ENCODE measurements at places on chromosomes 3 and 15.

GRCh38 chr15:95429345-95429744 is 901.2 kb upstream of the NR2F2 start:
- no peak for DNase-seq

- no peak for DNase-seq
Measured at GRCh38 chr3:124813541-124813940, 73.6 kb downstream of the ITGB5 start.

DNA sequence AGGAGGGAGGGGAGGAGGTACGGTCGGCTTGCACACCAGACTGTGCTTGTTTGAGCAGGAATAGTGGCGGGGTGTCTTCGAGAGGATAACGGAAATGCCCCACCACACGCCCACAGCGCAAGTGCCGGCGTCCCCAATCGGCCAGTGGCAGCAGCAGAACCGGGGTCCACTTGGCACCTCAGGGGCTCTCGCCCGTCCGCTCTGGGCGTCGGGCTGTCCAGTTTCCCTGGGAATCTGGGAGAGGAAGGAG is 53.7 kb downstream of the CCDC54 start:
- DNase-seq, result no peak

- DNase-seq, result no peak
Measured at GRCh38 chr15:63944681-63944955, 101.7 kb downstream of the DAPK2 start.

DNA sequence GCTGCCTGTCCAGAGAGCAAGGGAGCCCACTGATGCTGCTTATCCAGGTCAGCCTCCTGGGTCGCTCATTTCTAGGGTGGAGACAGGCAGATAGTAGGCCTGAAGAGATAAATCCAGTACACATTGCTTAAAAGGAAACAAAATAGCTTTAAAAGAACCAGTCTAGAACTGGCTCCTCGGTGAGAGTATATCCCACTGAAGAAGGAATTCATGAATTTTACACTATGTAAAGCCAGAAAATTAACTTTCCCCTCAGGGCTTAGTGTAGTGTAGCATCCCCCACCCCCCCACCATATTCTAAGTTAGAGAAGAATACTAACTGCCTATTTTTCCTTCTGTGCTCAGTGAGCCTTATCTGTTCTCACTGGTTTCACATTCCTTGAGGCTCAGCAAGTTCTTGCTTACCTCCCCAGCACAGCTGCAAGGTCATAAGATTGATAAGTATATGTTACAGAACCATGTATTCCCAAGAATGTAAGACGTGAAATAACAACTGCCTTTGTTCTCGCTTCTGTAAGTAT is 30.5 kb upstream of the NOX5 start:
- no peak for DNase-seq

DNA sequence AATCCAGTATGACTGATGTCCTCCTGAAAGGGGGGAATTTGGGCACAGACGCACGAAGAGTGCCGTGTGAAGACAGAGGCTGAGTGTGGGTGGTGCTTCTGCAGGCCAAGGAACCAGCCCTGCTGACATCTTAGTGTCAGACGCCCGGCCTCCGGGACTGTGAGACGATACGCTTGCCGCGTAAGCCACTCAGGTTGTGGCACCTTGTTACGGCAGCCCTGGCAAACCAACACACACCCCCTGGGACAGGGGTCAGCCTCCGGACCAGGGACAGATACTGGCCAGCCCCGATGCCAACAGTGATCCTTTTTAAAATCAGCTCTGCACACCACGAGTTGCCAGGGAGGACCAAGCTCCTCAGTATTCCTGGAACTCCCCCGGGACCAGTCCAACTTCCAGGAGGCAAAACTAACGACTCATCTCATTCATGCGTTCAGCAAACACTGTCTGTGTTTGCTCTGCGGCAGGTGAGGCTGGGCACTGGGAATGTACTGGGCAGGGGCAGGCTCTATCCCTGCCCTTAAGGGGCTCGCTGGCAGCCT is 21.2 kb upstream of the PIGZ start:
- DNase-seq, result no peak

GRCh38 chr15:70794596-70795310 is 31.4 kb upstream of the UACA start:
- no peak for DNase-seq

GRCh38 chr15:98907927-98908471 is 99.6 kb downstream of the PGPEP1L start:
- no peak for DNase-seq

DNA sequence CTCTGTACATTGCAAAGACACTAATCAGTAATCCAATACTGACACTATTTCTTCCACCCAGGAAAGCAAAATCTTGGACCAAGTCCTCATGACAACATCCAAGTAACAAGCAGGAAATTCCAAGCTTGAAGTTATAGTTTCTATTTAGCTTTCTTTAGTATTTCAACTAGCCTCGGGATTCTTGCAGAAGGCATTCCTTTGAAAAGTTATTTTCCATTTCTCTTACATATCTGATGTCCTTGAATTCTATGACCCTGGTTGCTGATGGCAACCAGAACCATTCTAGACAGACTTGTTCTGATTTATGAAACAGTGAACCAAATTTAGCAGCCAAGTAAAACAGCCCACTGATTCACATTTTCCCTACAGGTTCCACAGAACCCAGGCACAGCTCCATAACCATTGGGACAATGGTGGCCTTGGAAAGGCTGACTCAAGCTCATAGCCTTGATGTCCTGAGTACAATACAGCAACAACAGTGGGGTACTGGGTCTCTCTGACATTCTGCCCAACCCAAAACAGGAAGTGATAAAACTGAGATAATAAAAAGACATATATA is 26.5 kb downstream of the P3H2 start:
- no peak for DNase-seq

DNA sequence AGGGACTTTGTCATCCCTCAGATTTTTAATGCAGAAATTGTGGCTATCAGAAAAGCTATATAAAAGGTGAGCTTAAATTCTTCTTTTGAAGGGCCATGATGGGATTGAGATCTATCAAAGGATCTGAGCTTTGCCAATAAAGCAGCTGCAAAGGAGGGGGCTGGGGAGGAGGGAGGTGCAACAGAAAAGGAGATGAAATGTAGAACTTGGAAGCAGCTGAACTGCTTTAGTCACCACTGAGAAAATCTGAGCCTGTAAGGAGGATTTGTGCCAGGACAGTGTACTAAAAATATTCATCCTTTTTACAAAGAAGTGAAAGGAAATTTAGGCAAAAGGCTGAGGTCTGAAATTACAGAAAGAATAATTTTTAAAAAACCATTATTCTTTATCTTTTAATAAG is 10.4 kb downstream of the TSPAN3 start:
- DNase-seq, result no peak

DNA sequence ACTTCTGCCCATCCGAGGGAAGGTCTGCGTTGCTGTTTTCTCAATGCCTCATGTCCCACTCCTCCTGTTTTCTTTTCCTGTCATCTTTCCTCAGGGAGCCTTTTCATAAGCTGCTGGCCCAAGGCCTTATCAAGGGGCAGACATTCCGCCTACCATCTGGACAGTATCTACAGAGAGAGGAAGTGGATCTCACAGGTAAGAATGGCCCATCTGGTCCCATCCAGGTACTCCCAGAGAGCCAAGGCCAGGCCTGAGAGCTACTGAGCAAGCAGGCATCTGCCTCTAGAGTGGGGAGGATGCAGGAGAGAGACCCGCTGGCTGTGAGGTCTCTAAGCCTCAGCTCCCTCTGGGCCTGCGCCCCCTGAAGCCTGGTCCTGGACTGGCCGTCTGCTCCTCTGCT is 81.5 kb upstream of the LIMD1 start:
- DNase-seq, result no peak

DNA sequence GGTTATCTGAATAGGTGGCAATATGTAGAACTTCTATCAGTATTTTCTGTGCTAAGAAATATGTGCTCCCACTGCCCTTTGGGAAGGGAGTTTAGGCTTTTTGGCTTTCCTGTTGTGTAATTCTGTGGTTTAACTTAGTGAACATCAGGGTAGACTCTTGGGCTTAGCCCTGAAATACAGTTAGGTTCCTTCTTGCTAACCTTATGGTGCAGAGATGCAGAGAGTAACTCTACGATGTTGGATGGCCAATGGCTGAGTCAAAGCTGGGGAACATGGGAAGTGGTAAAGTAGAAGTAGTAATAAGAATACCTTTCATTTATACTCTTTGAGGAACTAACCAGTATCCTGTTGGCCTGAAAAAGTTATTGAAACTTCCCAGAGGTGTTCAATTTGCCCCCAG is 80.8 kb upstream of the IL12A start:
- DNase-seq, result no peak

Data from bronchial epithelial cell (primary cell).